ENCODE measurements at places on chromosomes 3 and 15. TPM values are rescaled to one million over a fixed set of nuclear protein-coding genes. Genes with fewer than 3 reads are reported as not detected.

- H3K27me3 ChIP-seq, result no peaks in the 10 kb centered on the region
- H3K27ac ChIP-seq, result no peak overlapping the region
- no peak overlapping the region for H3K4me3 ChIP-seq
- no peaks in the 10 kb centered on the region for H3K36me3 ChIP-seq
Observed at GRCh38 chr3:177300039-177300833, 103.0 kb upstream of the TBL1XR1 start.

Gene ARHGEF26
- 19.3 TPM for total RNA-seq

- H3K27me3 ChIP-seq, result no peaks in the 10 kb centered on the region
- no peak overlapping the region for H3K27ac ChIP-seq
- DNase-seq, result no peak
Observed at GRCh38 chr3:157204880-157205279, 44.9 kb upstream of the CCNL1 start.

DNA sequence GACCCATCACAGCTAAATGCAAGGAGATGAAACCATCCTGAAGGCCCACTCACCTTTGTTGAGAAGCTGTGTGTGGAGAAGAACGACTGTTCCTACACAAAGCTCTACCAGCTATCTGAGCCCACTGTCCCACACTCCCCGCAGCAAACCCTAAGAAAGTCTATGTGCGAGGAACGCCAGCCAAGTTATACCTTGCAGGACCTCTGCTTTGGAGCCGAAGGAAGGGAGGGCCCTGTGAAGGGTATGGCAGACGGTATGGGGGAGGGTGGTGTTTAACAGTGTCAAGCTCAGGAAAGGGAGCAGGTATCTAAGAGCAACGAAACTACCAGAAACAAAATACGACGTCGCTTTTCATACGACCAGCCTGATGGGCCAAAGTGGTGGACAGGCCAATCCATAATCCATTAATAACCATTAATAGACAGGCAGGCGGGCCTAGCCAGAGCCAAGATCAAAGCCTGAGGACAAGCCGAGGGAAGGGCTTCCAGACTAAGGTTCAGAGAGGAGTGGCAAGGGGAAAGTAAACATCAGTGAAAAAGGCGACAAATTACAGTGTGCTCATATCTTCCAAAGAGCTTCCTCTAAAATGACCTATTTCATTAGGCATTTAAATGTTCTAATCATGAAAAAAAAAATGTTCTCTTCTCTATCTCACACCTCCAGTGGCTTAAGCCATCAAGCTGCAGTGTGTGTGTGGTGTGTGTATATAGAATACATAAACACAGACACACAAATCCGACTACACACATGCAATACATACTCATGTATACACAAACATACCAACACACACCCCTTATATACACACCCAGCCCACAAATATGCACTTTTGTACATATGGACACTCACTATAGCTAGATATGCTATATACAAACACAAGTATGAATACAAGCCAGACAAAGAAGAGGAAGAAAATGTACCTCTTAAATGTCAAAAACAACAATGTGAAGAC lies 43.9 kb downstream of the PTPN23 start:
- H3K27ac ChIP-seq, result peak overlapping the region; percentile 16
- no peak overlapping the region for H3K4me3 ChIP-seq
- H3K27me3 ChIP-seq, result peaks cover 2% of the 10 kb centered on the region
- DNase-seq, result no peak
- H3K36me3 ChIP-seq, result peaks cover 7% of the 10 kb centered on the region

- peak overlapping the region; percentile 64 for H3K27ac ChIP-seq
- no peaks in the 10 kb centered on the region for H3K27me3 ChIP-seq
- H3K36me3 ChIP-seq, result peaks cover 10% of the 10 kb centered on the region
- H3K4me3 ChIP-seq, result no peak overlapping the region
- no peak for DNase-seq
Observed at GRCh38 chr3:172106989-172107388, 67.6 kb downstream of the FNDC3B start.

- no peak overlapping the region for H3K27ac ChIP-seq
- no peaks in the 10 kb centered on the region for H3K36me3 ChIP-seq
- peaks cover 15% of the 10 kb centered on the region for H3K4me1 ChIP-seq
- no peaks in the 10 kb centered on the region for H3K27me3 ChIP-seq
- no peak overlapping the region for H3K4me3 ChIP-seq
Observed at GRCh38 chr3:131082871-131083863, 56.5 kb downstream of the NEK11 start.
